ENCODE measurements at places on chromosomes 2 and 18.
A peak's percentile ranks its signal among the peaks of the same experiment; 100 is the strongest.

- DNase-seq: peak; percentile 74
Observed at GRCh38 chr2:135904341-135904989, 28.2 kb upstream of the MCM6 start.

- DNase-seq: no peak
Observed at GRCh38 chr2:31267437-31268120, 33.6 kb downstream of the EHD3 start.

GRCh38 chr2:136874258-136874657 lies 108.9 kb downstream of the THSD7B start:
- DNase-seq: no peak

- peak; percentile 37 for DNase-seq
Observed at GRCh38 chr2:111226876-111227700, 106.4 kb downstream of the BCL2L11 start.

DNA sequence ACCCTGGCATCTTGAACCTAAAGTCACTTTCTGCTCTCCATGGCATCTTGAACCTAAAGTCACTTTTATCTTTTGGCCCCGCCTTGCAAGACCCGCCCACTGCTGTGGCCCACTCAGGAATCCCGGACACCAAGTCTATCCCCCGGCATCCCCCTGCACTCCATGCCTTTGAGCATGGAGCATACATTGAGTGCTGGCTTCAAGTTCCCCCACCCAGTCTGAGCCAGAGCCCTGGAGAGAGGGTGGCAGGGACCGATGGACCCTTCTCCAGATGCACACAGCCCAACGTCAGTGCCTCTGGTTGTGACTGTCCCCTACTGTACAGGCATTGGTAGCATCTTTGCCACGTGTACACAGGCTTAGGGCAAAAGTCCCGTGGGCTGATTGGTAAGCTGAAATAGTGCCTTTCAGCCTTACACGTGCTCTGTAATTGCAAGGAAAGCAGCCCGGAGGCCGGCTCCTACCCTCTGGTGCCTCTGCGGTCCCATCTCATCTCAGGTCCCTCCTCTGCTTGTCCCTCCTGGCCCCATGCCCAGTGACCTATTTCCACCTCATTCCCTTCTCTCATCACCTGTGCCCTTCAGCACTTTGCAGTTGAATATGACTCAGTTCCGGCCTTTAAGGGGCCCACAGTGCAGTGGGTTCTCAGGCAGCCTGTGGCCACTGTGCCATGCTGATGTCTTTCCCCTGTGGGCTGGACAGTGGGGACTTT lies 154.0 kb downstream of the INHBB start:
- no peak for DNase-seq

- DNase-seq: no peak
Observed at GRCh38 chr2:133705287-133705686, 137.0 kb upstream of the NCKAP5 start.

GRCh38 chr2:205731583-205731981 lies 49.3 kb downstream of the NRP2 start:
- peak; percentile 99 for DNase-seq

- DNase-seq: no peak
Observed at GRCh38 chr2:86357392-86357963, 20.1 kb upstream of the REEP1 start.

DNA sequence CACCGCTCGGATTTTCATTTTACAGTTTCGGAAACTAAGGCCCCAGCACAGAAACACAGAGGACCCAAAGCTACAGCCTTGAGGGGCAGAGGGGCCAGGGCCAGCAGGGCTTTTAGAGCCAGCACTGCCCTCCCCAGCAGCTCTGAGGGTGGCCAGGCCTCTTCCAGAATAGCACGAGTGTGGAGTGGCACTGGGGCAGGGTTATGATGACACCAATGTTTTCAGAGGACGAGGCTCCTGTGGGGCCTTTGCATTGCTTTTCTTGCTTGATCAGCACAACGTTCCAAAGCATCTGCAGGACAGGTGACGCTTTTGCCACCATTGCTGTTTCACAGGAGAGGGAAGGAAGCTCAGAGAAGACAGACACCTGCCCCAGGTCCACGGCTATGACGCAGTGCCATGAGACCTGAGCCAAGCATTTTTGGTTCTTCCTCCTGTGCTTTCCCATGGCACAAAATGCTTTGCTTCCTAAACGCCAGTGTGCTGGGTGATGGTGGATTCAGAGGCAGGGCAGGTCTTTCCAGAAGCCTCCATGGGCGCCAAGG lies 126.9 kb downstream of the MBP start:
- DNase-seq: no peak

DNA sequence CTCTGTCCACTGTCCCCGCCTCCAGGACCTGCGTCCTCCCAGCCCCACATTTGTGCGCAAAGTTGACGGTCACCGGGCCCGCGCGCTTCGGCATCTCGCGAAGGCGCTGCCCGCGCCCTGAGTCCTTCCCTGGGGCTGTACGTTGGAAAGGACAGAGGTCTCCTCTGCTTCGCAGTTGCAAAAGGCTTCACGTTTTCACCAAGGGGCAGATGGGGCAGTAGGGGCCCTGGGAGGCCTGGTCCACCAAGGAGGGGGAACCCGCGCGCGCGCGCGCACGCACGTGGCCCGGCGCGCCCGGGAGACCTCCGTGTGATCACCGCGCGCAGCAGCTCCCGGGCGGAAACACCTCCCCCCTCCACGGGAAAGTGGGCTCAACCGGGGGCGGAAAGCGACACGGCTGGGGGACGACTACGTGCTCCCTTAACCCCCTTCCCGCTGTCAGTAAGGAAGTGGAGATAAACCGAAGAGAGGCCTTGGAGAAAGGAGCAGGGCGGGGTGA lies 21.9 kb downstream of the TEX44 start:
- no peak for DNase-seq
